Right lung (tissue), 10 donors: ENCODE measurements at places on chromosomes 16 and 17.

DNA sequence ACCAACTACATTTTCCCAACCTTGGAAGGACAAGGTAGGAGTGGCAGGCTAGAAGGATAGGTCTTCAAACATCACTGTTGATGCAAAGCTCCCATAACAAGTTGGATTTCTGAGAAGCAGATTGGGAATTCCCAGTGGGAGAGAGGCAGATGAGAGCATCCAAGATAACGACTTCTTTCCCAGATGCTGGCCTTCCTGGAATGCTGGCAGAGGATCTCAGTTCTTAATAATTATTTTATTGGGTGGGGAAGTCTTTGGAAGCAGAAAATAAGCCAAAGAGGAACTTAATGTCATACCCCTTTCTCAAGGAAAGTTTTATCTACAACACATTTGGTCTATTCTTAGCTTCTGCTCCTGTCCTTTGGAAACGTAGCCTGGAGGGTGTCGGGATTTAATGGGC lies 64.5 kb downstream of the MPRIP start:
- no peak for DNase-seq

- no peak for DNase-seq
Observed at GRCh38 chr17:9410301-9410700, 165.3 kb downstream of the STX8 start.

- DNase-seq = no peak
Observed at GRCh38 chr16:1509307-1510221, 16.4 kb downstream of the TELO2 start.

GRCh38 chr17:47687748-47688147 lies 6.2 kb upstream of the TBKBP1 start:
- no peak for DNase-seq

- DNase-seq = no peak
Observed at GRCh38 chr16:11783319-11784037, 13.6 kb downstream of the ZC3H7A start.

DNA sequence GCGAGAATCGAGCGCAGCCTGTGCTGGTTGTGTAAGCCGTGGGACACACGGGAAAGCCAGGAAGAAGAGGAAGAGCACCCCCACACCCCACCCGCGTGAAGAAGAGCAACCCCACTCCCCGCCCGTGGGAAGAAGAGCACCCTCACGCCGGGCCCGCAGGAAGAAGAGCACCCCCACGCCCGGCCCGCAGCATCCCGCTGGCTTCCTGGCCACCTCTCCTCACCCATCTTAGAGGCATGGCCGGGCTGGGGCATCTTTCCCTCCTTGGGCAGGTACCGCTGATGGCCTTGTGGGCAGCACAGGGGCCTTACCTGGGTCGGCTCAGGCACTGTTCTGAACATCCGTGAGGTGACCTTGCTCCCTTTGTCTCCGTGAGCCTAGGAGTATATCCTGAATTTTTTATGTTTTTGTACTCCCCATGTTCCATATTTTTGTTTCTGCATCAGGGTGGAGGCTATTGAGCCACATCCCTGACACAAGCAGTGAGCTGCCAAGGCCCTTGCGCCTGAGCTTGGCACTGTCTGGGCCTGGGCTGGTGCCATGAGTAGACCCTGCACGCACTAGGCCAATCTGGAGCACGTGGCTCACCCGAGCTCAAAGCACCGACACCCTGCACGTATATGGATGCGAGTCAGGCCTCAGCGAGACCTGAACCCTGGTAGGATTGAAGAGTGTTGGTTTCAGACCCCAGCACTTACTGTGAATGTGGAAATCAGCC lies 71.4 kb upstream of the KCTD5 start:
- no peak for DNase-seq

DNA sequence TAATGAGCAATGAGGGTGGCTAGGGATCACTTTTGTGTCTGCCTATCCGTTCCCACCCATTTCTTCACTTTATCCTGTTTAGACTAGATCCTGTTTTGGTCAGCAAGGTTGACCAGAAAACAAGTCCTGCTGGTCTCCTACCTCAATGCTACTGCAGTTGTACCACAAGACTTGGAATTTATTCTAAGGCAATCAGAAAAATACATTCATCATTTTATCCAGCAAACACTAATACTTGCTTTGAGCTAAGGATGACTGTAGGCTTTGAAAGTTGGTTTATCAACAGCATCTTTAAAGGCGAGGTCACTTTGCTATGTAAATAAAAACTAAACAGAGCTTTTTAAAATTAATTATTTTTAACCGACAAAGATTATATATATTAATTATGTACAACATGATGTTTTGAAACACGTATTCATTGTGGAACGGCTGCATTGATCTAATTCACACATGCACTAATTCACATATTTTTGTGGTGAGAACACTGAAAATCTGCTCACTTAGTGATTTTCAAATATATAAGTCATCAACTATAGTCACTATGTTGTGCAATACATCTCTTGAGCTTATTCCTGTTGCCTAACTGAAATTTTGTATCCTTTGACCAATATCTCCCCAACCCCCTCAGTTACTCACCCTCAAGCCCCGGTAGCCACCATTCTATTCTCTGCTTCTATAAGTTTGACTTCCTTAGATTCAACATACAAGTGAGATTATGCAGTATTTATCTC lies 125.9 kb upstream of the HS3ST3A1 start:
- no peak for DNase-seq

GRCh38 chr17:75588596-75589011 lies 1.0 kb downstream of the MYO15B start:
- peak; percentile 42 for DNase-seq

GRCh38 chr16:67886387-67886786 lies 1.7 kb downstream of the NRN1L start:
- peak; percentile 46 for DNase-seq

DNA sequence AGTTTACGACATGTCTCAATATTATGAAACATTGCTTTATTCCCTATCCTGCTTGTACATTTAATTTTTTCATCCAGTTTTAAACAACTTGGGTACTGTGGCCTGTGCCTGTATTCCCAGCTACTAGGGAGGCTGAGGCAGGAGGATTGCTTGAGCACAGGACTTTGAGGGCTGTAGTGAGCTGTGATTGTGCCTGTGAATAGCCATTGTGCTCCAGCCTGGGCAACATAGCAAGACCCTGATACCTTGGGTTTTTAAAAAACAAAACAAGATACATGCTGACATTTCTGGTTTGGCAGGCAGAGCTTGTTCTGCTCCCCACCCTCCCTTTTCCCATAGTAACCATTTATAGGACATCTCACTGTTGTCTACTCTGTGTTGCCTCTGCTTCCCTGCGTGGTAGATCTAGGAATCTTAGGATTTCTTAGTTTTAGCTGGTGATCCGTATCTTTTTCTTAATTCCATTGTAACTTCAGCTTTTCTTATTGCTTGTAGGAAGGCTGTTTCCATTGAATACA lies 35.6 kb downstream of the TENT4B start:
- DNase-seq = no peak

- DNase-seq = no peak
Observed at GRCh38 chr16:83968891-83969649, 1.0 kb downstream of the NECAB2 start.

- no peak for DNase-seq
Observed at GRCh38 chr16:89969741-89970410, 21.3 kb downstream of the DEF8 start.

- no peak for DNase-seq
Observed at GRCh38 chr17:61456688-61457225, 4.5 kb downstream of the TBX4 start.

GRCh38 chr16:3099732-3100499 lies 822 bp upstream of the ZSCAN10 start:
- peak; percentile 76 for DNase-seq

- no peak for DNase-seq
Observed at GRCh38 chr16:87964049-87964659, 12.9 kb downstream of the BANP start.
